ENCODE measurements at places on chromosomes 4 and X.

- DNase-seq: no peak
Measured at GRCh38 chr4:13190093-13190721, 293.9 kb downstream of the RAB28 start.

- DNase-seq: no peak
Measured at GRCh38 chrX:122641136-122641535, 542.9 kb upstream of the GRIA3 start.

- no peak for DNase-seq
Measured at GRCh38 chr4:64539234-64539849, 130.1 kb upstream of the TECRL start.

GRCh38 chrX:153791104-153791852 is 2.9 kb downstream of the IDH3G start:
- no peak for DNase-seq

All from stimulated activated CD8-positive, alpha-beta memory T cell treated with anti-CD3 and anti-CD28 coated beads, Interleukin-15, amount 100 ng/mL, for 48 hours (primary cell).